Upper lobe of left lung (tissue), 6 donors: ENCODE measurements at places on chromosomes 4 and X.

DNA sequence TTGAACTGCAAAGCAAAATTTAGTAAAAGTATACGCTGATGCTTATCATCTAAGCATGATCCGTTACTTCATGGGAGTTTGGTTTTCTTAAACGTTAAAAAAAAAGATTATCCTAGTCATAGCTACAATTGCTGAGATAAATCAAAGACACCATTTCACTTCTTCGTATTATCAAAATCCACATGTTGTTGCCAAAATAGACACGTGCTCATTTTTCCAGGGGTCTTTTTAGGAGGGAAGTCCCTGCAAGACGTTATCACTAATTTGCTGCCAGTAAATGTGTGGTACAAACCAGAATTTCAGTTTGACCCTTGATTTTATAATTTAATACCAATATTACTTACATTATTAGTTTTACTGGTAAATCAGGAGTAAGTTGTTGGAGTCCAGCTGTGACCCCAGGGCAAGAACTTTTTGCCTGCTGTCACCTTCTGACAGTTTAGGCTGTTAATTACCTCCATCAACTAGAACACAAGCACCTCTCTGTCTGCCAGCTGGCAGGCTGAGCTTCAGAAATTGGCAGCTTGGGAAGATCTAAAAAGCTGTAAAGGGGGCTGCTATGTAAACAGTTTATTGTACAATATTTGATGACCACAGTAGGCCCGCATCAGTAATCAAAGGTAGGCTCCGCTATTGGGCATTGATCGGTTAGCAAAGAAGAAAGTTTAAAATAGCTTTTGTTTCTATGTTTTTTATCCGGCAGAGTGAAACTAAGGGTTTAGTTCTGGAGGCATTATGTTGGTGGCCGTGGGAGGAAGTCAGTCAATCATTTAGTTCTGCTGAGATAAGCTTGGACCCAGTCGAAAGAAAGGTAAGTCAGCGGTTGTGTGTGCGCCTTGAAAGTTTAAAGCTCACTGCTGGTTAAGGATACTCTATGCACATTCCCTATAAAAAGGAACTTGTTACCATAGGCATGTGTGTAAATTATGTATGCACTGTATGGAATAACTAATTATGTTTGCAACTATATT lies 196.4 kb downstream of the FBXO8 start:
- no peak for DNase-seq

- DNase-seq: no peak
Observed at GRCh38 chr4:47829438-47829837, 8.4 kb downstream of the CORIN start.

GRCh38 chrX:143378851-143379250 lies 138.4 kb downstream of the SPANXN3 start:
- DNase-seq: no peak

DNA sequence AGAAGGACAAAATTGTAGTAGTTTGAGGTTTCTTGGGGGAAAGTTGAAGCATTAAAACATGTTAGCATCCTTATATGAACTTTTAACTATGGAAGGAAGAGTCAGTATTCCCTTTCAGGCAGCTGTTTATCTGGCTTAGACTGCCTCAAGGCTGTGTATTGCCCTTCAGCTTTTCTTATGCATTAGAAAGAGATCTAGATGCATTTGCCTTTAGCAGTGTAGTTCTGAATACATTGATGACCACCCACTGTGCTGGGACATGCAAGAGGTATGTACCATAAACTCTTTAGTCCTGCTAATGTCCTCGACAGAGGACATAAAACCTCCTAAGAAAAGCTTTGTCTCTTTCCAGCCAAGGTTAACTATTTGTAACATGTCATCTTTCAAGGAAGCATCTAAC lies 2.9 kb downstream of the FAM200B start:
- no peak for DNase-seq

- DNase-seq: no peak
Observed at GRCh38 chr4:120728892-120729675, 193.4 kb downstream of the PRDM5 start.
